ENCODE measurements at places on chromosomes 2 and 18.

DNA sequence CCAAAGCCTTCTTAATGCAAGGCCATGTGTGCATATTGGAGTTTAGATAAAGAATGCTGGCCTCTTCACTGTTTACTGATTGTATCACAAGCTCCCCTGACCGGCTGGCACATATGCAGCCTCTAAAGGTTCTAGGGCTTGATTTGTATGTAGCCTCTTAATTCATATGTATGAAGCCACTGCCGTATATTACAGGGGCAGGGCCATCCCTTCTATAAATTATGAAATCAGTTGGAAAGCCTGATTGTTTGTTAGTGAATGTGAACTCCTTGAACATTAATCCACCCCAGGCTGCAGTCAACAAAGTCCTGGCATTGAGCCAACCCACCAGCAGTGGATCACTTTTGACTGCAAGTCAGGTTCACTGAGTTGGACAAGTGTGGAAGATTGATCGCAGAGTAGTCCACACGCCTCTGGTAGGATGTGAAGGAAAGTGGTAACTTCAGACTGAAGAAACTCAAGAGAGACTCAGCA, 61.6 kb upstream of the PARD3B start:
- DNase-seq, result no peak

DNA sequence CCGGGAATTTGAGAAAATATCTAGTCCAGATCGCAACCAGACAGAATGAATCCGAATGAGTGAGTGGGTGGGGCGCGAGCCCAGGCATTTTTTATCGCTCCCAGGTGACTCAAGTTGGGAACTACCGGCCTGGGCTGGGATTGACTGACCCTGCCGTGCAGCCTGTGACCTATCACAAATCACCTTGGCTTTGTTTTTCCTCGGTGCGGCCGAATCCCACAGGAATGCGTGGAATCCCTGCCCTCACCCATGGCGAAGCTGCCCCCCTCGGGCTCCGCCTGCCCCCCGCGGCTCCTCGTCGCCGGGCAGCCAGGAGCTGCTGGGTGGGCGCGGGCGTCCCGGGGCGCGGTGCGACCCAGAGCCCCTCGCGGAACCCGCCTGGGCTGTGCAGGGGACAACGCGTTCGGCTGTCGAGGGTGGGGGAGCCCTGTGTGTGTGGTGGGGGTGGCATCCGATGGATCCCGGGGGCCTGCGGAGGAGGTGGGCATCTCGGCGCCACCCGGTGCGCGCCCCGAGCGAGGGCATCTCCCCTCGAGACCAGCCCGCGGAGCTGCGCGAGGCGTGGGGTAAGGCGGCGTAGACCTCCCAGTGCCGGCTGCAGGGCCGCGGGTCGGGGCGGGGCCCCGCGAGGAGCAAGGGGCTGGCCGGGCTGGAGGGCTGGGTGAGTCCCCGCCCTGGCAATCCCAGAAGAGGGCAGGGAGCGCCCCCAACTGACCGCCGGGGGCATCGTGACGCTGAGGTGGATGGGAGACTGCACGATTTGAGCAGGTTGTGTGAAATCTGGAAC, 16.5 kb downstream of the B3GNT7 start:
- DNase-seq, result peak; percentile 48

DNA sequence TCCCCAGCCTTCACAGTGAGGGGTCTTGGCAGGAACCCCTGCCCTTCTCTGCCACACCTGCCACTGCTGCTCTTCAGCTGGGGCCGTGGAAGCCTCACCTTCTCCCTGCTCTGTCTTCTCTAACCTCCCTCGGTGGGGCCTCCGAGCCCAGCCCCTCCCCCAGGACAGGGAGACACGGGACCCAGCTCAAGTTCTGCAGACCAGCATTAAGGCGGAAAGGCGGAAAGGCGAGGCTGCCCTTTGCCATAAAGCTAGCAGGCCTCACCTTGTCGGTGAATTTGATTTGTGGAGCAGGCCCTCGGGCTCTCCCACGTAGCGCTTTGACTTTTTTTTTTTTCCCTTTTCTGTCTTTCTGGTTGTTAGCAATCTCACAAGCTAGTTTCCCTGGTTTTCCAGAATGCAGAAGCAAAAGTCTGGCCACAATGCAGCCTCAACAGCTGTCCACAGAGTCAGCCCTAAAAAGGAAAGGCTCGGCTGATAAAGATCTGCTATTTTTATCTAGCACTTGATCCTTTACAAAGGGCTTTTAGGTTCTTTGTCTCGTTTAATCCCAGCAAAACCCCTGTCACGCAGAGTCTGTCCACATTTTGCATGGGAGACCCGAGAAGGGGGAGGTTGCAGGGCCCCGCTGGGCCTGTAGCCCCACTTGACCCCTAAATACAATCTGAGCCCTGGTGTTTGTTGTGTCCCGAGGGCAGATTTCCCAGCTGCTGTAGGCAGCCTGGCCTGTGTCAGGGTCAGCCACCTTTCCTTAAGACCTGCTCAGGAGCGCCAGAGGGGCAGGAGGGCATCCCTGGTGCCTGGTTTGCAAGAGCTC, 6.0 kb downstream of the ITM2C start:
- DNase-seq, result no peak

GRCh38 chr2:42913280-42913878, 121.0 kb upstream of the HAAO start:
- no peak for DNase-seq

- DNase-seq, result no peak
Observed at GRCh38 chr18:79511271-79511670, 115.5 kb downstream of the NFATC1 start.

DNA sequence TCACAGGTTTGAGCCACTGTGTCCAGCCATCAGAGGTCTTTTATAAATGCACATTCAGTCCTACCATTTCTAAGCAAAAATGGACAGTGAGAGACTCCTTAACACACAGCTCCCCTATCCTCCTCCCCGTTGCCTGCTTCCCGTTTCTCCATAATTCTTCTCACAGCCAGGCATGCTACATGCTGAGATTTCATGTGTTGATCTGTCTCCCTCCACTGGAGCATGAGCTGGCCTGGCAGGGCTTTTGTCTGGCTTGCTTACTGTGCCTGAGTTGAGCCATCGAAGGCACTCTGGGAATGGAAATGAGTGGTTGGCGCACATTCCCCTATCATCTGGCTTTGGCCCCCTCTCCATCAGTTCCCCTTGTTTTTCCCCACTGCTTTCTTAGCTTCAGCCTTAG, 413.5 kb downstream of the PTPRM start:
- DNase-seq, result no peak

DNA sequence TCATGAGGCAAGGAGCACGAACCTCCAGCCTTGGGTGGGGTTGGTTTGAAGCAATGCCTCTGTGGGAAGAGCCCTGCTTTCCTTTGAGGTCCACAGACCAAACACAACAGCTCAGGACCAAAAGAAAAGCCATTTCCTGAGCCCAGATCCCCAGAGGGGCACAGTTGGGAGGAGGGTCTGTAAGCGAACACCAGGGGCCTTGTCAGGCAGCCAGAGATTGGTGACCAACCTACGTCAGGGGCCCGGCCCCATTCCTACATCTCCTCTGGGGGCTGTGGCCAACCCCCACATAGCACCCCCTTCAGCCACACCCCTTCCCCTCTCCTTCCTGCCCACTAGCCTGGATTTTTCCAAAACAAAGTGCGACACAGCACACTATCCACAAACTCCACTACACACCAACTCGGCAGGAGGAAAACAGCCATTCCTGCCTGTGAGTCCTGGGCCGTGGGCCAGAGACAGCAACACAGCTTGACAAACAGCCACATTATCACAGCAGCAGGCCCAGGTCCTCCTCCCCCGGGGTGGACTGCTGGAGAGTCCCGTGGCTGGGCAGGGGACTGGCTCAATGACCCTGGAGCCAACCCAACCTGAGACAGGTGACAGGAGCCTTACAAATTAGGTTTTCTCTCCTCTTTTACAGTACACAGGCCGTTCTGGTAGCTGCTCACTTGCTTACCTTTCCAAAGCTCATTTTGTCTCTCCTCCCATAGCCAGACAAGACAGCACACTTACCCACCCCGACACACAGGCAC, 98.8 kb downstream of the TNS1 start:
- DNase-seq, result no peak

DNA sequence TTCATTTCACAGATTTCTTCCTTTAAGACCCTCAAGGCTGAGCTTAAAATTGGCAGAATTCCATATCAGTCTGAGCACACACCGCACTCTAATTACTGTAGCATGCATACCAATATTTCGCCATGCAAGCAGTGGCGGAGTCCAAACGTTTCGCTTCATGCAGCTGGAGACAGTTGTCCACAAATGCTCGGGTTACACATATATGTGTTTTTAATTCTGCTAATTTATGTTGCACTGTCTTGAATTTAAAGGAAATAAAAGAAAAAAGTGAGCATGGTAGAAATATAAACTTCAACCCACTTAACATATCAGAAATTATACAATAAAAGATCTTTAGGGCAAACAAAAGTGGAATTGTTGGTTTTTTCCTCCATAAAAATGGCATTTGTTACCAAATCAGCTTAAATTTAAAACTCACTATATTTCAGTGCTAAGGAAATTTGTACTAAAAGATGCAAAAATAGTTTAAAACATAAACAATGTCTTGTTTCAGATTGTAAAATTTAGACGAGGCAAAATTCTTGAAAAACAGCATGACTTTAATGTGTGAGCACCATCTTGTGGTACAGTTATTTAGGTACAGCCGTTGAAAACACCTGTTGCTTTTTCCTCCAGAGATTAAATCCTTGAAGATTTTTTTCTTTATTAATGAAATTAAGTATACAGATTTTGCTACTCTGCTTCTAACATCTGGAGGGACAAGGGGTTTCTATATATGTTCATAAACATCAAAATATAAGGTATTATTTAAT, 24.1 kb upstream of the KANSL1L start:
- no peak for DNase-seq

- DNase-seq, result no peak
Observed at GRCh38 chr2:151775057-151775740, 40.9 kb upstream of the NEB start.

- no peak for DNase-seq
Observed at GRCh38 chr2:240986787-240987411, 11.5 kb upstream of the SNED1 start.

GRCh38 chr18:56836173-56836572, 185.0 kb downstream of the WDR7 start:
- no peak for DNase-seq

DNA sequence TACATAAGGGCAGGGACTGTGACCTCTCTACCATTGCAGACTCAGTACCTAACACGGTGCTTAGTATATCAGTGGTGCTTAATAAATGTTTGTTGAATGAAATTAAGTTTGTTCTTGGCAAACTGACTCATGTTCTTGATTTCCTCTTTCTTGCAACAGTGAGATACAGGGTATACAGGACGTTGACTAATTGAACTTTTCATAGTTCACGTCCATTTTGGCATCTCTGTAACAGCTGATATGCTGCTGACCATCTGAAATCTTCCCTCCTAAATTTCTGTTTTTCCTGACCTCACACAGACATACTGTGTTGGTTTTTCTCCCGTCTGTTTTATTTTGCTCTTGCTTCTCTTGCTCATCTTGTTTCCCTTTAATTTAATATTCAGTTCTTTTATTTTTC, 44.2 kb downstream of the LHCGR start:
- DNase-seq, result no peak

GRCh38 chr18:63924551-63924950, 16.8 kb downstream of the SERPINB10 start:
- no peak for DNase-seq
